ENCODE measurements at places on chromosomes 11 and 22.

DNA sequence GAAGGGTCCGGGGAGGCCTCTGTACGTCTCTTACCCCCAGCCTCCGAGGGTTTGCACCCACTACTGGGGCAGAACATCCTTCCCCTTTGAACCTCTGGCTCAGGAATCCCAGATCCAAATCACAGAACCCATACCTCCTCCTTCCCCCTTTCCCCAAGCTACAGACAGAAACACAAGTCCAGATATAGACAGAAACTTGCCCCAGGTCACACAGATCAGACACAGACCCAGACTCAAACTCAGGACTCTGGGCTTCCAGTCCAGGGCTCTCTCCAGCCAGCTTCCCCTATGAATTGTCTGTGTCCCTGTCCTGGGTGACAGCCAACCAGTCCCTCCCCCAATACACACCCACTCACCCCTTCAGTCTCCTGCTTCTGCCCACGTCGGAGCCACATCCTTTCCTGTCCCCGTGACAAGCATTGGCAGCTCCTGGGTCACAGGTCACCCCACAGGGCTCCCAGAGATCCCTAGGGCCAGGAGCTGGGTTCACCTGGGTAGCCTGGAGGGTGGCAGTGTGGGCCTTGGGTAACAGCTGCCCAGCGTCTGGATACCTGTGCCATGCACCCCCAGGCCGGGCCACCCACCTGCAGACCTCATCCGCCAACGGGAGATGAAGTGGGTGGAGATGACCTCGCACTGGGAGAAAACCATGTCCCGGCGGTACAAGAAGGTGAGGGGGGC lies 772 bp downstream of the TBC1D10C start:
- DNase-seq = no peak

DNA sequence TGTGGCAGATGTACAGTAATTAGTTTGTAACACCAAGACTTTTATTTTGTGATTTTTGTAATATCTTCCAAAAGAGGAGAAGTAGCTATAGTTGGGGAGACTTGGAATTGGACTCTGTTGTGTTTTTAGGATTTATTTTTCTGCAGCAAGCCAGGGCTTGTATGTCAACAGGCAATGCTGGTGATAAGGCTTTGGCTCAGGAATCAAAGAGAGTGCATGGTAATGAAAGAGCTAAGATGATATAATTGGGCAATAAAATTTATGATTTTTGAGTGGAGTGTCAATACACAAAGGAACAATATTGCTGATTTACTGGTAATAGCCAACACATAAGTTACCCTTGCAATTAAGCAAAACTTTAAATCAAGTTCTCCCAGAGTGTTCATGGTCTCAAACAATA lies 452.9 kb downstream of the TMEM135 start:
- no peak for DNase-seq

GRCh38 chr11:118604566-118604965 lies 2.8 kb upstream of the PHLDB1 start:
- no peak for DNase-seq

- DNase-seq = no peak
Measured at GRCh38 chr22:49340406-49340805, 487.3 kb downstream of the BRD1 start.

GRCh38 chr22:46791201-46791731 lies 28.8 kb downstream of the TBC1D22A start:
- no peak for DNase-seq

DNA sequence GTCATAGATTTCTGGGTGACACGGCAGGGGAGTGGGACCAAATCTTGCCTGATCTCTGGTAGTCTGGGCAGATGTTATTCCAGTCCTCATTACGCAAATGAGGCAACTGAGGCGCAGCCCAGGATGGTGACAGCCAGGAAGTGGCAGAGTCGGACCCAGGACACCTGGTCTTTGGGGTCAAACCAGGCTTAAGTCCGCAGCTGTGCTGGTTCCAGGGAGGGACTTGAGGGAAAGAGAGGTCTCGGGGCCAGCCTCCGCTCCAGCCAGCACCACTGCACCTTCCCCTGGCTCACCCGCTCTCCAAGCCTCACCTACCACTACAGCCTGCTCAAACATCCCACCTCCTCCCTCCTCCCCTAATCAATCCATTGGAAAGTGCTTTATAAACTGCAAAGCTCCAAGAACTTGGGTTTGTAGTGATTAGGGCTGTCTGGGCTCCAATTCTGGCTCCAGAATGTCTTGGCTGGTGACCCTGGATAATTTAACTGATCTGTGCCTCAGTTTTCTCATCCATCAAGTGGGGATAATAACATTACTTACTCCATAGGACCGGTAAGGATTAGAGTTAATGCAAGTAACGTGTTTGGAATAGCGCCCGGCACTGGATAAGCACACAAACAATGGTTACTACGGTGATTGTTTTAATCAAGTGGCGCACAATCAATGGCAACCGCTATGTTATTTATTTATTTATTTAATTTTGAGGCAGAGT lies 526 bp upstream of the PNPLA5 start:
- no peak for DNase-seq

DNA sequence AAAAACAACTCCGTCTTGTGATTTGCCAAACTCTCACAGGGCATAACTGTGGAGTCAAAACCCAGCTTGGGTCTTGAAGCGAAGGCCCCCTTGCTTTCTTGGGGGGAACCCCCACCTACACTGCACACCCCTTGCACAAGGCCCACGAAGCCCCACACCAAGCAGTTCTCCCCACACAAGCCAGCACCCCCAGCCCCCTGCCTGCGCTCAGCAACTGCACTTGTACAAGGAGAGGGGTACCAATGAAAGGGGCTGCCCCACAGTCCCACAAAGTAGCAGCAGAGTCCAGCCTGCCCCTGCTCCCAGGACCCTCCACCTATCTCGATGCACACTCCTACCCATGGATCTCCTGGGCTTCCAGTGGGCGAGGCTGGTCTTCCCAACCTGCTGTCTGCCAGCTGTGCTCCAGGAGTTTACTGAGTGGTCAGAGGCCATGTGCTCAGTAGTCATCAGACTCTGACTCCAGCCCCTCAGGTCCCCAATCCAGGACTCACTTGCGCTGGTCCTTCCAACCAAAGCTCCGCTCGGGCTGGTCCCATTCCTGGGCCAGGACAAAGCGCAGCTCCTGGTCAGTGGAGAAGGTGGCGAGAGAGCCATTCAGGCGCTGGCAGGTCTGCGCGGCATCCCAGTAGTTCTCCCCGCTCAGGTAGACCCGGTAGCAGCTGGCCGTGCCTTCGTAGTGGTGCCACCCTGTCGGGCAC lies 57.7 kb downstream of the DGCR2 start:
- DNase-seq = no peak

GRCh38 chr22:33081686-33082590 lies 23.8 kb upstream of the SYN3 start:
- DNase-seq = no peak

DNA sequence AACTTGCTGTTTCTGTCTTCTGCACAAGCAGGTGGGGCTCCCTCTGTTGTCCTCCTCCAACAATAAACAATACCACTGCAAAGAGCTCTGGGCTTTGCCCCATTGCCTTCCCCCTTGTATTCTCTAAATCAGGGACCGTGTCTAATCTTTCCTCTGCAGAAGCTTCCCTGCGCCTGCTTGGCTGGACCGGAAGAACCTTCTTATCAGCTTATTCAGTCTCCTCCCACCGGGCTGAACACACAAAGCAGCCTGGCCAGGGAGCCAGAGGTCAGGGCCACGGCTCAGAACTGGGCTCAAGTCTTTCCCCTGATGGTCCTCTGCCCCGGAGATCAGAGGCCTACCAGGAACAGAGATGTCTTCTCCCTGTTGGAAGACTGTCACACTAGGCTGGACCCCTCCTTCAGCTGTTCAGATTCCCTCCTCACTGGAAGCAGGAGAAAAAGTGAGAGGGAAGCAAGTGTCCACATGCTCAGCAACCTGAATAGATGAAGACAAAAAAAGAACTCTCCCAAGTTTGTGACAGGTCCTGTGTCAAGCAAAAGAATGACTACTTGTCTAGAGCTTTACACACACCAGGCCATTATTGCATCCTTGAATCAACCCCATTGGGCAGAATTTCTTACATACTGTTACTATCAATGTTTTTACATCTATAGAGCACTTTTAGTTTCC lies 63.7 kb downstream of the RAB30 start:
- DNase-seq = peak; percentile 49

DNA sequence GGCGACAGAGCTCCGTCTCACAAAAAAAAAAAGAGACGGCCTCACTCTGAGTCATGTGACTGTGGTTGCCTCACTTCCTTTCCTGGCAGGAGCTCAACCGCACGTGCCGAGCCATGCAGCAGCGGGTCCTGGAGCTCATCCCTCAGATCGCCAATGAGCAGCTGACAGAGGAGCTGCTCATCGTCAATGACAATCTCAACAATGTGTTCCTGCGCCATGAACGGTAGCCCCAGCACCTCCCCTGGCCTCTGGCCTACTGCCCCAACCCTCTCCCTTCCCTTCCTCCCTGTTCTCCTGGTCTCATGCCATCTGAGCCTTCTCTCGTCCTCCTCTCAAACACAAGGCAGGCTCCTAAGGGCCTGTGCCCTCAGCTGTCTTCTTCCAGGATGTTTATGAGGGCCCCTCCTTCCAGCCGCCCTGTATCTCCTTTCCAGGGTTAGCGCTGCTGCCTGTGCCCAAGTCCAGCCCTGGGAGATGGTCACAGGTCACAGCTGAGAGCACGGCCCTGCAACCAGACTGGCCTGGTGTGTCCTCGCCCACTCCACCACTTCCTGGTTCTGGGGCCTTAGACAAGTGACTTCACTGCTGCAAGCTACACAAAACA lies 30.7 kb downstream of the TOM1 start:
- DNase-seq = no peak

GRCh38 chr11:10076458-10077141 lies 217.4 kb downstream of the SBF2 start:
- DNase-seq = peak; percentile 1

All from NCI-H2081 (cell line).